ENCODE measurements at places on chromosomes 6 and 20.

GRCh38 chr6:138161088-138161337 is 726 bp upstream of the ARFGEF3 start:
- no peak for DNase-seq

GRCh38 chr6:41278699-41279405 is 7.6 kb downstream of the TREM1 start:
- peak; percentile 85 for DNase-seq

DNA sequence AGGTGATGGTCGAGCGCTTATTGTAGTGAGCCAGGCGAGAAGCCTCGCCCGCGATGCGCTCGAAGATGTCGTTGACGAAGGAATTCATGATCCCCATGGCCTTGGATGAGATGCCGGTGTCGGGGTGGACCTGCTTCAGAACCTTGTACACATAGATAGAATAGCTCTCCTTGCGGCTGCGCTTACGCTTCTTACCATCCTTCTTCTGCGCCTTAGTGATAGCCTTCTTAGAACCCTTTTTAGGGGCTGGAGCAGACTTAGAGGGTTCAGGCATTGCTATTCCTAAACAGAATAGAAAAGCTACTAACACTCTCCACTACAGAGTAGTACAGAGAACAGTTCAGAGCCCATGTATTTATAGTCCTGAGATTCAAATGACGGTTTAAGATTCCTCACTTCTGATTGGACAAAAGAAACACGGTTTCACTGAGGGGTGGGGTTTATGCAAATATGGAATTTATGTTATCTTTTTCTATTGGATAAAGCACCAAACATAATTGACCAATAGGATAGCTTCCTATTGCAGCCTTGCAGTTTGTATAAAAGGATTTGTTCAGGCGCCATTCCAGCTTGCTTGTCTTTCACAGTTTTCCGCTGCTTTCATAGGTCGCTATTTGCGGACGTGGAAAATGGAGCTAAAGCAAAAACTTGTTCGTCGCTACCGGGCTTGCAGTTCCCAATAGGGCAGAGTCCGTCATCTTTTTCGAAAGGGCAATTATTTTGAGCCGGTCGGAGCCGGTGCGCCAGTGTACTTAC is 43.7 kb upstream of the HFE start:
- DNase-seq, result no peak

GRCh38 chr6:43575105-43575771 is 600 bp downstream of the XPO5 start:
- peak; percentile 76 for DNase-seq

- DNase-seq, result no peak
Measured at GRCh38 chr20:60888771-60889170, 363.3 kb upstream of the CDH4 start.

All from islet precursor cell (in vitro differentiated cells).